IMR-90 (cell line): ENCODE measurements at places on chromosomes 13 and 19. TPM values are rescaled to one million over a fixed set of nuclear protein-coding genes. Genes with fewer than 3 reads are reported as not detected.
A peak's percentile ranks its signal among the peaks of the same experiment; 100 is the strongest.

DNA sequence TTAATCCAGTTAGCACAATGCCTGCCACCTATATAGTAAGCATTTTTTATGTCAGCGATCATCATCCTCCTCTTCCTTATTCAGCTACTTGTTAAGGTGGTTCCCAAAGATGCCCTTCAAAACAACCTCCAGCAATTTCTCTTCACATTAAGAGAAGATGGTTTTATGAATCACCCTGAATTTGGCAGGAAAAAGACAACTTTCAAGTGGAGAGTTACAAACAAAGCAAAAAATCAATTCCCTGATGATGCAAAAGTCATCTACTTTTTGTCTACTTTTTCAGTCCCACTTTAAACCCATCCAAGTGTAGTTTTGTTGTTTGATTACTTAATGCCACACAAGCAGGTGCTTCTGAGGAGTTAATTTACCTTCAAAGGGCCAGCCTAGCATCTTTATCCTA lies 139.1 kb upstream of the SERP2 start:
- DNase-seq = peak; percentile 37

DNA sequence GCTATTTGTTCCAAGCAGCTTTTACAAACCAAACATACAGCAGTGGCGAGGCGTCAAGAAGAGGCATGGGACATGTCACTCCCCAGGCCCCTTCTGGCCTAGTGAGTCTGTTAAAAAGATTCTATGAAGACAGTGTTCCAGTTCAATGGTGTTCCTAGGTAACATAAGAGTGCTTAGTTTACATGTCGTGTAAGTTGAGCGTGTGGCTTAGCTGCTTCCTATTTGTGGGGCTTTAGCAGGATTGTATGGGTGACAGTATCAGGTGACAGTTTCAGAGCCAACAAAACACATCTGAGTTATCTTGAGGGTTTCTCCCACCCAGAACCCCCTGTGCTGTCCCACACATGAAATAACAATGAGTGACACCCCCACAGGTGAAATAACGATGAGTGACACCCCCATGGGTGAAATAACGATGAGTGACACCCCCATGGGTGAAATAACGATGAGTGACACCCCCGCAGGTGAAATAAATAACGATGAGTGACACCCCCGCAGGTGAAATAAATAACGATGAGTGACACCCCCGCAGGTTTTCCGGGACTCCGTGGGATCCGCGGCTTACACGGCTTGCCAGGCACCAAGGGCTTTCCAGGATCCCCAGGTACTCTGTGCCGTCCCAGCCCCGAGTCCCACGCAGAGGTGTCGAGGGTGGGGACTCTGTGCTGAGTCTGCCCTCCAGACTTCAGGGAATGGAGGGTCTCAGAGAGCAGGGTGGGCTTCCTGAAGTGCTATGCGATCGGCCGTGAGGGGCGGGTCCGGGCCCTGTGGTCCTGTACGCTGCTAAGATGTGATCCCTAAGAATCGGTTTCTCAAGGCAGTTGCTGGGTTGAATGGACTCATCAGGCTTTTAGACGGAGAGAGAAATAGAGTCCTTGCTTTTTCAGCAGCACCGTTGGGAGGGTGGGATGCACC lies 68.6 kb downstream of the RAB20 start:
- no peak for DNase-seq

- DNase-seq = no peak
Measured at GRCh38 chr13:99722931-99723330, 221.7 kb downstream of the TM9SF2 start.

The C1QTNF9 gene
- under 0.01 and 0.18 TPM in 2 replicates for total RNA-seq

GRCh38 chr13:25686831-25687470 lies 315.2 kb downstream of the ATP8A2 start:
- no peak for DNase-seq

GRCh38 chr19:22607653-22608430 lies 26.3 kb upstream of the ZNF492 start:
- DNase-seq = no peak

The APOC1 gene
- total RNA-seq = not detected in 2 replicates

GRCh38 chr19:28228854-28229253 lies 984.1 kb downstream of the UQCRFS1 start:
- DNase-seq = no peak

The SOHLH2 gene
- 0.18 and 0.28 TPM in 2 replicates for total RNA-seq

The GPR183 gene
- 0.18 and 0.28 TPM in 2 replicates for total RNA-seq

DNA sequence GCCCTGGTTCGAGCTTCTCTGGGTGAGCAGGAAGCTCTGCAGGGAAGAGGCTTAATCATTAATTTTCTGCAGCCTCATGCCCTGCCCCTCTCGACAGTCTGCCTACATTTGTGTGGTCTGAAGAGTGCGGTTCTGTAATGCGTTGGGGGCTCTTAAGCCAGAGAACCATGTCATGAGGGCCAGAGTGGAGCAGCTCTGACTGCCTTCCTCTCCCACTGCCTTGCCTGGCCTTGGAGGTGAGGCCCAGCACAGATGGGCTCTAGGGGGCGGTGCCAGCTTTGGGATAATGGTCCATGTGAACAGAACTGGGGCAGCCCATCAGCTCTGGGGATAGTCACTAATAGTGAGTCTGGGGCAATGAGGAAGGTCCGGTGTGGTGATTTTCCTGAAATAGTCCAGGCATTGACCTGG lies 5.7 kb downstream of the FGF9 start:
- DNase-seq = no peak

- no peak for DNase-seq
Measured at GRCh38 chr13:92717857-92718256, 508.8 kb upstream of the GPC6 start.

GRCh38 chr19:50695251-50696093 lies 24.1 kb downstream of the SHANK1 start:
- DNase-seq = no peak

GRCh38 chr13:60164234-60164889 lies 634 bp upstream of the DIAPH3 start:
- DNase-seq = peak; percentile 2

The PSG1 gene
- total RNA-seq = 0.90 and 1.1 TPM in 2 replicates

The CDX2 gene
- not detected in 2 replicates for total RNA-seq

DNA sequence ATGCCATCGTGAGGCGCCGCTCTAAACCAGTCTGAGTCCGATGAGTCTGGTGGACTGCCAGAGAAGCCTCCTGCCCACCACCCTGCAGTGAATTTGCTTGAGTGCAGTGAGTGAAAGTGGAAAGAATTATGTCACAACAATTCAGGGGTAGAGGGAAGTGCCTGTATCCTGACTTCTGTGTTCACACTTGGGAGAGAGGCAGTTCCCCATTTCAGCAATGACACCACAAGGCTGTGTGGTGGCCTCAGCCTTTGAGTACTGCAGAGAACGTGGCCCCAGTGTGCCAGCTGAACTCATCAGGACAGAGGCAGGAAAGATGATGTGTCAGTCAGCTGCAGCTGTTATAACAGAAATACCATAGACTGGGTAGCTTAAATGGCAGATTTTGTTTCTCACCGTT lies 155.6 kb downstream of the COG6 start:
- DNase-seq = no peak

DNA sequence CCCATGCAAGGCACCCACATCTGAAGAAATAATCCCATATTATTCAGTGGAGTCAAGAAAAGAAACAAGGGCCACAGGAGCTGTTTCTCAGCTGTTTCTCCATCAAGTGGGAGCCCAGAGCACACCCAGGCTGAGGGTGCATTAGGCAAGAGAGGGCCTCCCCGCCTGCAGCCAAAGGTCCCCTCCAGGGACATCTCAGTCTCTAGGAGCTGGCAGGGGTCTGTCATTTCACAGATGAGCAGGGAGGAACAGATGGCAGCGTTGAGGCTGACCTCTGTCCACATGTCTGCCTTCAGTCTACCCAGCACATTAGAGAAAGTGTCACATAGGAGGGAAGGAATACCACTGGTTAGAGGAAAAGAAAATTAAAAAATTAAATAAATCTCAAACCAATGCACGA lies 157.7 kb downstream of the ZNF536 start:
- DNase-seq = no peak

- DNase-seq = no peak
Measured at GRCh38 chr19:30163663-30164062, 208.5 kb upstream of the ZNF536 start.

GRCh38 chr13:112803422-112803821 lies 113.6 kb downstream of the ATP11A start:
- no peak for DNase-seq

DNA sequence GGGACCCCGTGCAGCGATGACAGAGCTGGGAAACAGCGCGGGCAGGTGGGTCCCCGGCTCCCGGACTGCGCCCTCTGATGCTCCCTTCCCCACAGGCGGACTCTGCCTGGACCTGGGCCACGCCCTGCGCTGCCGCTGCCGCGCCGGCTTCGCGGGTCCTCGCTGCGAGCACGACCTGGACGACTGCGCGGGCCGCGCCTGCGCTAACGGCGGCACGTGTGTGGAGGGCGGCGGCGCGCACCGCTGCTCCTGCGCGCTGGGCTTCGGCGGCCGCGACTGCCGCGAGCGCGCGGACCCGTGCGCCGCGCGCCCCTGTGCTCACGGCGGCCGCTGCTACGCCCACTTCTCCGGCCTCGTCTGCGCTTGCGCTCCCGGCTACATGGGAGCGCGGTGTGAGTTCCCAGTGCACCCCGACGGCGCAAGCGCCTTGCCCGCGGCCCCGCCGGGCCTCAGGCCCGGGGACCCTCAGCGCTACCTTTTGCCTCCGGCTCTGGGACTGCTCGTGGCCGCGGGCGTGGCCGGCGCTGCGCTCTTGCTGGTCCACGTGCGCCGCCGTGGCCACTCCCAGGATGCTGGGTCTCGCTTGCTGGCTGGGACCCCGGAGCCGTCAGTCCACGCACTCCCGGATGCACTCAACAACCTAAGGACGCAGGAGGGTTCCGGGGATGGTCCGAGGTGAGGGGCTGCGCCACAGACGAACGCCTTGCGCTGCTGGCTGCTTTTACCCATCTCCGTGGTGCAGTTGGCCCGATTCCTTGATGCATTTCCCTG lies 7.8 kb upstream of the SELENOV start:
- DNase-seq = peak; percentile 67

The CGB2 gene
- total RNA-seq = not detected in 2 replicates

GRCh38 chr19:1608359-1609102 lies 3.3 kb upstream of the UQCR11 start:
- DNase-seq = no peak

DNA sequence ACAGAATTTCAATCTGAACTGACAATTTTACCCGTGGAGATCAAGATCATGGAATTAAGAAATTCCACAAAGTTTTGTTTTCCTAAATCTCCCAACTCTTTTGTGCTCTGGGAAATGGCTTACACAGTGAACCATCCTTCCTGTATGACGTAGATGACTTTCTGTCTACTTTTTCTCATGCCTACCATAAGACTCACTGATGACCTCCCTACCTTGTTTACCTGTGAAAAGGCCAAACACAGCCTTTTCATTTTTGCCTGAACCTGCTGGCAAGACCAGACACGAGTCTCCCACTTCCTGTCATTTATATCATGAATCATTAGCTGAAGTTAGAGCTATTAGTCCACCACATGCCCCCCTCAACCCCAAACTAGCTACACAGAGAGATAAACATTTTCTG lies 4.6 kb upstream of the KBTBD6 start:
- peak; percentile 23 for DNase-seq

GRCh38 chr19:41437944-41438574 lies 1.7 kb downstream of the DMAC2 start:
- DNase-seq = no peak

The ZNF85 gene
- total RNA-seq = 5.9 and 11.4 TPM in 2 replicates

The DAND5 gene
- not detected in 2 replicates for total RNA-seq

- no peak for DNase-seq
Measured at GRCh38 chr13:110650436-110650835, 35.1 kb downstream of the NAXD start.

DNA sequence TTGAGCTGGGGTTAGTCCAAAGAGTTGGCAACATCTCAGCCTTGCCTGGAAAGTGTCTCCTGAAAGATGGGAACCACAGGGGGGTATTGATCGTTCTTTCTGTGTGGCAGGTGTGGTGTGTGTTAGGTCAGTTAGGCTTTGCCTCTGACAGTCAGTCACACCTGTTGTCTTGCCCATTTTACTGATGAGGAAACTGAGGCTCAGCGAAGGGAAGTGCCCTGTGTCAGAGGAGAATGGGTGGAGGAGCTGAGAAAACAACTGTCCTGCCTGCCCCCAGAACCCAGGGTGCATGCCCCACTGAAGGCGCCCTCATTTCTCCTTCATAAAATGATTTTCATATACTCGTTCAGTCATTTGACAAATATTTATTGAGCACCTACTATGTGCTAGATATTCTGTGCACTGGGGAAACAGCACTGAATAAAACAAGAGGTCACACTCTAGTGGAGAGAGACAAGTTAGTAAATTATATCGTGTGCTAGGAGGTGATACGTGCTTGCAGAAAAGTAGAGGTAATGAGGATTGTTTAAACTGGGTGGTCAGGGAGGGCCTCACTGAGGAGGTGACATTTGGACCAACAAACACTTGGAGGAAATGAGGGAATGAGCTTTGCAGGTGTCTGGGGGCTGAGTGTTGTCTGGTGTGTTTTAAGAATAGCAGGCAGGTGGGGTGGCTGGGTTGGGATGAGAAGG lies 1.6 kb downstream of the FXYD5 start:
- DNase-seq = no peak

DNA sequence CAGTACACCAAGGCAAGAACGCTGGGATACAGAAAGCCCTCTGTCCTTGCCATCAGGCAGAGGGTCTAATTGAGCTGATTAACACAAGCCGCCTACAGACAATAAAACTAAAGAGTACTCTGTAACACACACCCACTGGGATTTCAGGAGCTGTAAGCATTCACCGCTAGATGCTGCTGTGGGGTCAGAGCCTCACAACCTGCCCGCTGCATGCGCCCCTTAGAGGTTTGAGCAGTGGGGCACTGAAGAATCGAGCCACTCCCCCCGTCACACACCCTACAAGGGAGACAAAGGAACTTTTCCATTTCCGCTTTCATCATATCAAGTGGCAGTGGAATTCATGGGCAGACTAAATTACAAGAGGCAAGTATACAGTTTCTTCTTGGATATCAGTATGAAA lies 1080.6 kb downstream of the PCDH17 start:
- DNase-seq = no peak

- no peak for DNase-seq
Measured at GRCh38 chr13:72384186-72384823, 343.1 kb downstream of the MZT1 start.

The THAP8 gene
- total RNA-seq = 1.8 and 2.2 TPM in 2 replicates

- no peak for DNase-seq
Measured at GRCh38 chr19:38032951-38033350, 125.9 kb downstream of the SIPA1L3 start.

DNA sequence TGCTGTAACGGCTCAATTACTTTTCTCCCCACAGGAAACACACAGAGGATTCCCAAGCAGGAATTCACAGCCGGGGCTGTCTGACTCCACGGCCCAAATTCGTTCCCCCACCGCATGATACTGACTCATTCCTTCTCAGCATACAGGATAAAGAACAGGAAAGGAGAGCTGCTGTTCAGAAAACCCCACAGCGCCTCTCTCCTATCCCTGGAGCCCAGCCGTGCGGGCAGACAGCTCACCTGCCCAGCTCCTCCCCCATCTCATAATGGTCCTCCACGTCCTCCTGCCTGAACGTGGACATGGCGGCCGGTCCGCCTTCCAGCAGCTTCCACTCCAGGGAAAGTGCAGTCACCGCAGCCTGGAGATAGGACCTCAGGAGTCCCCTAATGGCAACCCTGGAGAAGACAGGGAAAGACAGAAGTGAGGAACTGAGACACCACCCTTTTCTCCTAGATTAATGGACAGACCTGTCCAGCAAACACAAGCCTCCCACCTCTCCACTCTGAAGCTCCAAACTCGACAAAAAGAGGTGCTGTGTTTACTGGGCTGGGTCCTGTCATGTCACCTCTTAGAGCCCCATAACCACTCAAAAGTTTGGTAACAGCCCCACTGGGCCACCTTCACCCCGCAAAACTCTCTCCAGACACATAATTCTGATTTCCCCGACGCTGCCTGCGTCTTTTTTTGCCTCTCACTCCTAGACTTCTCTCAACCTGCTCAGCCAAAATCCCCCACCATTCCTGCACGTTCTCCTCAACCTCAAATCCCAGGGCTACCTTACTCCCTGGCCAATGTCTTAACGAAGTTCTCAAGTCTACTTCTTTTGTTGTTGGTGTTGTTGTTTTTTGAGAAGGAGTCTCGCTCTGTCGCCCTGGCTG lies 1.2 kb downstream of the DAPK3 start:
- peak; percentile 82 for DNase-seq
